Fibroblast of skin of back (primary cell): ENCODE measurements at places on chromosomes 6 and 20.

DNA sequence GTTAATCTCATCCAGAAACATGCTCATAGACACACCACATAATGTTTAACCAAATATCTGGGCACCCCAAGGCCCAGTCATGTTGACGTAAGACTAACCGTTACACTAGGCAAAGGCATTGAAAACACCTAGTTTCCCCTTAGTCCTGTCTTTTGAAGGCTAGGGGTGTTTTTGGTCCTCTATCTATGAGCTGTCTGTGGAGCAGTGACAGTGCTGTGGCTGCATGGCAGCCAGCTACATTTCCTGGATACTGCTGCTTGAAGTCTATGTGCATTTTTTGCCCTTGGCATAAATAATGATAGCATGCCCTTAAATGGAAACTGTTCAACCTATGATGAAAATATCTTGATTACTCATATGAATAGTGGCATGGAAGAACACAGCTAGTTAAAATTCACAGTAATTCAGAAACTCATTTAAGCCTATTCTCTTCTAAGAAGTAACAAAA lies 18.6 kb downstream of the FARS2 start:
- peak; percentile 49 for DNase-seq

DNA sequence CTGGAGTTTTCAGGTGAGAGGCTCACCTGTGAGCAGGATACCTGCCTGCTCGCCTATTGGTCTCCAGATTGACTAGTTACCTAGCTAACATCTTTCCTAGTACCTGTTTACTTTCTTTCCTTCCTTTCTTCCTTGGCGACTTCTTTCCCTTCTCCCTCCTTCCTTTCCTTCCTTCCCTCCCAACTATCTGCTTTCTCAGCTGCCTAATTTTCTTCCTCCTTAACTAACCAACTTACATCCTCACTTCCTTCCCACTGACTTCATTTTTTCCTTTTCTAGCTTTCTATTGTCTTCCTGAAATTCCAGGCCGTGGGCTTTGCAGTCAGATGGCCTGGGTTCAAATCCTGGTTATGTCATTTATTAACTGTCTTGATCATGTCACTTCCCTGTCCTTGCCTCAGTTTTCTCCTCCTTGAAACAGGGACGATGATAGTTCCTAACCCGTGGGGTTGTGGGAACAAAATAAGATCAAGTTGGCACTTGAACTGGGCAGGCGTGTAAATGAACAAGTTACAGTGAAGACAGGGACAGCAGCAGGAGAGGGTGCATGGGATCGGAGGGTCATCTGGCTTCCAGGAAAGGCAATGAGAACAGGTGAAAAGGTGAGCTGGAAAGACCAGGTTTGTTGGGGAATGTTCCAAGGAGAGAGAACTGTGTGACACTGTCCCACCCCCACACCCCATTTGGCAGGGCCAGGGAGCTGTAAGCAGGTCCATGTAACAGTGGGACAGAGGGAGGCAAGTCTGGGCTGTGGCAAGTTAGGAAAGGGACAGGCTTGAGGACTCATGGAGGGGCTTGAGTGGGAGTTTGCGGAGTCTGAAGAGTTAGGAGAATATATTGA lies 540 bp downstream of the SGK2 start:
- no peak for DNase-seq

DNA sequence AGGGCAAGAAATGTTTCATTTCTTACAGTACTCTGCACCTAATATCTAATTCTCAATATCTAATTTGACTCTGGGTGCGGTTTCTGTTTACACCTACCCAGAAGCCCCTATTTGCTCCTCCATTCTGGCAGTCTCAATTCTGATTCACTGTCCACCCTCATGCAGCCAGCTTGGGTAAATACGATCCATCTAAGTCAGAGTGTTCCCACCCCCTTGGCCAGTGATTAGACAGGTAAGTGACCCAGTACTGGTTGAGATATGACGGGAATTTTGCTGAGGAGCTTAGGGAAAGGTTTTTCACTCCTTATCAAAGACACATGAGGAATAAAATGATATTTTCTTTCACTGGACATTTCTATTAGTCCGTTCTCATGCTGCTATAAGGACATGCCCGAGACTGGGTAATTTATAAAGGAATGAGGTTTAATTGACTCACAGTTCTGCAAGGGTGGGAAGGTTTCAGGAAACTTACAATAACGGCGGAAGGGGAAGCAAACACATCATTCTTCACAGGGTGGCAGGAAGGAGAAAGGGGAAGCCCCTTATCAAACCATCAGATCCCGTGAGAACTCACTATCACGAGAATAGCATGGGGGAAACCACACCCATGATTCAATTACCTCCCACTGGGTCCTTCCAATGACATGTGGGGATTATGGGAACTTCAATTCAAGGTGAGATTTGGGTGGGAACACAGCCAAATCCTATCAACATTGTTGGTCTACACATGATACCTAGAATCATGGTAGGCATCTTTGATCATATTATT lies 29.4 kb downstream of the GLO1 start:
- no peak for DNase-seq

DNA sequence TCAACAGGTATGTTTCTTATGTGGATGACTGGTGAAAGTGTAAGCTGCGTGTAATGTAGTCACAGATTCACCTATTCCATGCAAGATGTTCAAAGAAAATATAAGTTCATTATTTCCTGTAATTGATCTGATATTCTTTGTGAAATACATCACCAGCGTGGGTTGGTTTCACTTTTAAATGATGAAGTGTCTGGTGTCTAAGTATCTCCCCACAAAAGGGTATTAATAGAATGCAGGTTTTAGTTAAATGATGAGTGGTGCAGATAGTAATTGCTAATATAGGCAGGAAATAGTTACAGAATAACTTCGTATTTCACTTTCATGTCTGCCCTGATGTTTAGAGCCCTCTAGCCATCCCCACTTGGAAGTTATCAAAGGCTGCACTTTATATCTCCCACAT lies 22.2 kb downstream of the PGBD1 start:
- no peak for DNase-seq

GRCh38 chr6:136016228-136017225 lies 165.0 kb downstream of the PDE7B start:
- DNase-seq = no peak

- DNase-seq = no peak
These were observed 2.2 kb downstream of the DLGAP4 start for GRCh38 chr20:36308353-36308752.

DNA sequence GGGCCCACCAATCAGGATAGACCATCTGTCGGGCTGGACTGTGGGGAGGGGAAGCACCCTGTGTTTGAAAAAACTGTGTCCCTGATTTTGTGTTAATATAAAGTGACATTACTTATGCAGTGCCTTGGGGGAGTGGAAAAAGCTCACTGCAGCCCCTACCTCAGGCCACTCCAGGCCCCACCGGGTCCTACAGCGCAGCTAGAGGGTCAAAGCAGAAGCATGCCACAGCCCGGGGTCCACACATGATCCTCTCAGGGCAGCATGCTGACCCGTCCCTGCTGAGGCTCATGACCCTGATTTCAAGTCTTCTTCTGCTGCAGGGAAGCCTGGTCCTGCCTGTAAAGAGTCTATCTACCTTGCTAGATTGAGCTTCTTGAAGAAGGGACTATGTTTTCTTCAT lies 133.0 kb upstream of the PLCB4 start:
- no peak for DNase-seq

DNA sequence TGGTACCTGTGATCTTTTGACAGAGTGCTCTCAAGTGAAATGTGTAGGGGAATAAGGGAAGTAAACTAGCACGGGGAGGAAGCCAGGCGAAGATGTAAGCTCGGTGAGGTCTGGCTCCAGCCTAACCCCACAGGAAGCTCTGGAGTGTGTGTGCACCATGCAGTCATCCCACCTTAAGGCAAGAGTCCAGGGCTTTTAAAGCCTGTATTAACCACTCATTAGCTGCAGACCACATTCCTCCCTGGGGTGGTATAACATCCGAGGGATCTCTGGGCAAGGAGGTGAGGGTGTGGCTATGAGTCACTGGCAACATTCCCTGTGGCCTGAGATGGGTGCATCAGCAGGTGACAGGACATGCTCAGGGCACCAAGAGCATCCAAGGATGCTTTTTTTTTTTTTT lies 12.5 kb upstream of the RANBP9 start:
- DNase-seq = no peak

DNA sequence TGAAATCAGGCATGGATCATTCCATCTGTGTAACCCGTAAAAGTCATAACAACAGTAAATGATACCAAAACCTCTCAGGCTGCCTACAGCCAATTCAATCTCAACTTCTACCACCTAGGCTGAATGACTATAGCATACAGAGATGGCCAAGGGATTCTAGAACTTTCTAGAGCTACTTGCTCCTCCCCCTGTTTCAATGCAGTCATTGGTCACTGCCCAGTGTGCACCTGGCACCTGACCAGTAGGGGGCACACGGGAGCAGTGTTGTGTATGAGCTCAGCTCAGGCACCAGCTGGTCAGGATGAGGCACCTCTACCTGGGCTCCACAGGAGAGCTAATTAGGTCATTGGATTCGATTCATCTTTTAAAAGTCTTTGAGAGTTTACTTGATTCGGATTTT lies 86.2 kb downstream of the PLEKHG1 start:
- DNase-seq = peak; percentile 9

- DNase-seq = no peak
These were observed 113.8 kb downstream of the MAP3K4 start for GRCh38 chr6:161105408-161105807.
